Neuronal stem cell (in vitro differentiated cells): ENCODE measurements at places on chromosomes 5 and 9.

DNA sequence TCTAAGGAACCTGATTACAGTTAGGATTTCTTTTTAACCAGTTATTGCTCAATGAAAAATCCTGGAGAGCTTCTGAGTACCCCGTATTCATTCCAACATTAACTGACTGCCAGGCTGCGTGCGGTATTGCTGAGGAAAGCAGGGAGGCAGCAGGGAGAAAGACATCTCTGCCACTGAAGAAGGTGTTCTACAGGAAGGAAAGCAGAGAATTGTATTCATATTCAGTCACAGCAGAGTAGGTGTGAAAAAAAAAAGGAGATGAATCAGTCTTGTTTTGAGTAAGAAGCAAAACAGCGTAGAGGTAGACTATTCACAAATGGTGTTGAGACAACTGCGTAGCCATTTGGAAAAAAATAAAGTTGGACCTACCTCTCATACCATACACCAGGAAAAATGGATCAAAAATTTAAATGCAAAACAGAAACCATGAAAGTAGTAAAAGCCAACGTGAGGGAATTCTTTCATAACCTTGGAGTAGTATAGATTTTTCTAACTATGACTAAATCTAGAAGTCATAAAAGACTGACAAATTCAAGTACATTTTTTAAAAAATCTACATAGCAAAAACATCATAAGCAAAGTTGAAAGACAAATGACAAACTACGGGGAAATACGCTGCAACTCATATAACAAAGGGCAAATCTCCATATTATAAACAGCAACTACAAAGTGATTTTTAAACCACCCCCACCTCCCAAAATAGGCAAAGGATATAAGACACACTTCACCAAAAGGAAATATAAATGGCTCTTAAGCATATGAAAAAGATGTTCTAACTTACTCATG lies 9.9 kb upstream of the NR4A3 start:
- DNase-seq, result no peak

- no peak for DNase-seq
Observed at GRCh38 chr5:139952574-139952973, 90.5 kb downstream of the NRG2 start.

DNA sequence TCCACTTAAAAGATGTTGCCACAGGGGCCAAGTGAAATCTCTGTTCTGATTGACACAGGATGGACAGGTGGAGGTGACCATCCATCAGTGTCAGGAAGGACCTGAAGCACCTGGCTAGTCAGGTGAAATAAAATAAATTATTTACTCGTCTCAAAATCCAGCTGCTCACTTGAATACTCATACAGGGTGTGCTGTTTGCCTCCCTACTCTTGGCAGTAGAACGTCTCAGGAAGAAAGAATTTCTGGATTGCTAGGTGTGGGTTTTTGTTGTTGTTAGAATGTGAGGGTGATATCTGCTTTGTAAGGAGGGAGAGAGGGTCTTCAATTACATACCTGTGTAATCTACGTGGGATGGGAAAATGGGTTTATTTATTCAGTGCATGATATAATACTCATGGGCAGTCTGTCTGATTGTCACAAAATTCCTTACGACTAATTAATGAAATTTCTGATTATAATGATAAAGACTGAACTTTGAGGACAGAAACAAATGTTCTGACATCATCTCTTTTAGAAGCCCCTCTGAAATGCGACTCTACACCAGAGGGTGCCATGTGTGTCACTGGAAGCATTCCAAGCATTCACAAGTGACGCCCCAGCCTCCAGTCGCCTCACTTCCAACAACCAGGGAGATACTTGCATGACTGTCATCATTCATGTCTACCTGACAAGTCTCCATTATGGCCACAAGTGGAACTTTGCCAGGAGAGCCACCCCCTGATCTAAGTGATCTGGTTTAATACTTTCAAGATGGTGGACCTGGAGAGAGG lies 218.4 kb downstream of the GAPVD1 start:
- no peak for DNase-seq

GRCh38 chr9:128169925-128170324 lies 9.9 kb downstream of the BBLN start:
- no peak for DNase-seq

DNA sequence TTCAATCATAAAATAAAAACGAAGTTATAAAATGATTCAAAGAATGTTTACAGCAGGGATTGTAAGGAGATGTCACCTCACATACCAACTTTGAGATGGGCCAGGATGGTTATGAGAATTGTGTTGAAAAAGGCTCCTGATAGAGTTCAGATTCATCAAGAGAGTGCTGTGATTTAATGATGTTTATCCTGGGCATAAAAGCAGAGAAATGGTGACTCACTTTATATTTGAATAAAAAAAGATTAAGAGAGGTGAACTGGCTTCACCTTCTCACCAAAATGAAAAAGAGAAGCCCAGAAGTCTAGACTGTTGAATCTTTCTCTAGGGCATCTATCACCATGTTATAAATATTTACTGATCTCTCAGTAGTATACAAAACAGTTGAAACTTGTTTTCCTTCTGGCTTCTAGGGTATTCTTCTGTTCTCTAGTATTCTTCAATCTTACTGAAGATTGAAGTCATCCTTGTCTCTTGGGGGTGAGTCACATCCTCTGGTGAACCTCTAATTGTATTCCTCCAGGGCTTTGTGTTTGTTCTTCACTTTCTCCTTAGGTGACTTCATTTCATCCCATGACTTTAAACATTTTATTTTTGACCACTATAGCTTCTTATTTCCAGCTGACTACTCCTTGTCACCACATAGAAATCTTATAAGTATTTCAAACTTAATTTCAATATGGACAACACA lies 1237.3 kb upstream of the C9orf72 start:
- no peak for DNase-seq

- DNase-seq, result no peak
Observed at GRCh38 chr5:110376281-110376951, 350.1 kb downstream of the TMEM232 start.

DNA sequence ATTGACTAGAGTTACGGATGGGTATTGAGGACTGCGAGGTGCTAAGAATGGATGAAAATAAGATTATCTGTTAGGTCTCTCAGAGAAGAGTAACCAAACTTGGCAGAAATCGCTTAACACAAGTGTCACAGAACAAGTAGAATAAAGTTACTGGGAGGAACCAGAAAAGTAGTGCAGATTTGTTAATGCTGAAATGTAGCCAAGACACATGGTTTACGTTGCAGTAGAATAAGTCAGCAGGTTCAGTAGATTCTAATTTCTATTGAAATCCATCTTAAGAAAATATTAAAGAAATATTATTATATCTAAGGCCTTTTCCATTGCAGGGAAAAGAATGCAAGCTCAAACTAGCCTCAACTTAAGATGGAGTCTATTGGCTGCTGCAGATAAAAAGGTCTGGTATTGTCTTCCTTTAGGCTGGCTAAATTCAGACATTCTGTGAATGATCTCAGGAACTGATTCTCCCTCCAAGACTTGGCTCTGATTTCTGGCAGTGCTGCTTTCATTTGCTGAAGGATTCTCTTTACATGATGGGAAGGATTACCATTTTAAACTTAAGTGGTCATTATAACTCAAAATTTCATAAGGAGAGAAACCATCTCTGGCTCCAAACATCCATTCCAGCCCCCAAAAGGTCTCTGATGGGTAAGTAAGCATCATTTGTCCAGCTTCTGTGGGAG lies 314.9 kb downstream of the MARCHF11 start:
- DNase-seq, result no peak

- DNase-seq, result no peak
Observed at GRCh38 chr9:113143432-113144227, 7.2 kb upstream of the SLC31A2 start.

GRCh38 chr9:6759185-6759977 lies 1.6 kb downstream of the KDM4C start:
- no peak for DNase-seq

DNA sequence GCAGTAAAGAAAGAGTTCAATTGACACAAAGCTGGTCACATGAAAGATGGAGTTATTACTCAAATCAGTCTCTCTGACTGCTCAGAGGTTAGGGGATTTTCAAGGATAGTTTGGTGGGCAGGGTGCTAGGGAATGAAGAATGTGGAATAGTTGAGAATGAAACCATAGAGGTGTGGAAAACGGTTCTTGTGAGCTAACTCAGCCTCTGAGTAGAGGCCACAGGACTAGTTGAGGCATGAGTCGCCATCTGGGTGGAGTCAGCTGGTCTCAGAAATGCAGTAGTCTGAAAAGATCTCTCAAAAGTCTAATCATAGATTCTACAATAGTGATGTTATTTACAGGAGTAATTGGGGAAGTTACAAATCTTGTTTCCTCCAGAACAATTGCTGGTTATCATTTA lies 178.9 kb upstream of the SPEF2 start:
- DNase-seq, result no peak

DNA sequence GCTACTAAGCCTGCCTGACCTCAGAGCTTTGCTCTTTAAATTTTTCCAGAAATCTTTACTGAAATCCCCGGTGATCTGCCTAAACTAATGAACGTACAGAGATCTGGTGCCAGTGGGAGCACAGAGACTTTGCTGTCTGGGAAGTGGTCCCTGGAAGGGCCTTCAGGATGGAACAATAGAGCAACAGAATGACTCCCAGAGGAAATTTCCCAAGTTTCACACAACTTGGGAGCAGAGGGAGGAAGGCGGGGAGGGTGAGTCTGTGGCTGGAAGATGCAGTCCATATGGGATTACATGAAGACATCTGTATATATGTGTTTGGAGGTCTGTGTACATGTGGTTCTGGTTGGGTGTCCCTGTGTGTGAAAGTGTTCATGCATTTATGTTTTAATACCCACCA lies 638.3 kb downstream of the CCDC171 start:
- DNase-seq, result no peak

GRCh38 chr5:98975223-98975622 lies 46.4 kb upstream of the CHD1 start:
- DNase-seq, result no peak

- no peak for DNase-seq
Observed at GRCh38 chr9:116623715-116624114, 63.4 kb upstream of the TRIM32 start.

DNA sequence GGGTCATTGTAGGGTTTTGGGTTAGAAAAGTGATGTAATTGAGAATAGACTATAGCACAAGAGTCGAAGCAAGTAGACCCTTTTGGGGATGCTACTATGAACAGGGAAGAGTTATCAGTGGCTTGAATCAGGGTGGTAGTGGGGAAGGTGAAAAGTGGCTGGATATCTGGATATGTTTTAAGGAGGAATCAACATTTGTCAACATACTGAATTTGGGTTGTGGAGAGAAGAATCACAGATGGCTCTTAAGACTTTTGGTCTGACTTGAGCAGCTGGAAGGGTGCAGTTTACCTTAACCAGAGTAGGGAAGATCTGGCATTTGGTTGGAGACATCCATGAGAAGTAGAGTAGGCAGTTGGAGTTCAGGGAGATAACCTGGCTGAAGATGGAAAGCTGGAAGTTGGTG lies 38.5 kb upstream of the FCHO2 start:
- DNase-seq, result no peak

DNA sequence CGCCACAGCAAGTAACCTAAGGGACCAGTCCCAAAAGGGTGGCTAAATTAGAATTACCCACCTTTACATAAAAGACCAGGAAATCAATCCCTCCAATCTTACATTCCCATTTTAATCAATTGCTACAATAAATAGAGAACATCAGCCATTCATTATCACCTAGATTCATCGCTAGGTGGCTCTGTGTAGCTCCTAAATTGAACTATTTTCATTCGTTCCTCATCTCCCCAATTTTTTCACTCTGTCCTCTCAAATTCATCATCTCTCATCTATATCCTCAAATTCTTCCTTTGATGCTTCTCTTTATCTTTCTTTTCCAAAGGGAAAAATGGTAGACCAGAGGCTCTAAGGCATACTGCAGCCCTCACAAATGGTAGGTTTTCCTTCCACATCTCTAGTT lies 108.2 kb upstream of the TNC start:
- DNase-seq, result no peak

DNA sequence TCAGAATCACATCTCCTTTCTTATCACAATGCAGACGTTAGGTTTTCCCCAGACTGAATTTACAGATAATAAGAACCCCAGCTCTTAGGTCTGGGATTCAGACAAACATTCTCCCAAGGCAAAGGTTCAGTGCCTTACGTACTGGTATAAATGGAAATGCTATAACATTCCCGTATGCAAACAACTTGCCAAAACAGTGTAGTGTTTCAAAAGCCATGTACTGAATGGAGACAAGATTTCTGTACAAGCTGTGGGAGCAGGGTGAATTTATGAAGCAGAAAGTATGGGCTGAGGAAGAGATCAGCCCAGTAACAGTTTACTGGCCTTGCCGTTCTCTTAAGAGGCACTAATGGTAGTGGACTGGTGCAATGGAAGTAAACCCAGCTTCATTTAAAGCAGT lies 225.5 kb upstream of the ZNF462 start:
- DNase-seq, result no peak

- no peak for DNase-seq
Observed at GRCh38 chr9:80448996-80449395, 877.2 kb downstream of the TLE4 start.

GRCh38 chr5:95102080-95102479 lies 182.8 kb downstream of the MCTP1 start:
- no peak for DNase-seq

- DNase-seq, result no peak
Observed at GRCh38 chr5:154461531-154461930, 15.7 kb downstream of the SAP30L start.

- no peak for DNase-seq
Observed at GRCh38 chr9:104319685-104320084, 184.4 kb upstream of the OR13F1 start.

DNA sequence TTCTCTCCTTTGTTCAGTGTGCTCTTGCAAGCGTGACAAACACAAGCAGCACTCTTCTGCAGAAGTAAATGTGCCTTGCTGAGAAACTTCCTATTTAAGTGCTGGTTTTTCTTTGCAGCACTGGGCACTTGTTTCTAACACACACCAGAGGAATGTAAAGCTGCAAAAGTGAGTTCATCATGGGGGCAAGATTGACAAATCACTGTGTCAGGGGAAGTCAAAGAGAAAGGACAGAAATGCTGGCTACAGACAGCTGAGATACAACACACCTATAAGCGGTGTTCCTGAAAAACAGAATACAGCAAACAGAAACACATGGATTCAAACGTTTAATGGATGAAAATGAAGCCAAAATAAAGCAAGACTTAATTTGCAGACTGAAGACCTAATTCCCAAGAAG lies 19.6 kb downstream of the ROR2 start:
- peak; percentile 14 for DNase-seq

DNA sequence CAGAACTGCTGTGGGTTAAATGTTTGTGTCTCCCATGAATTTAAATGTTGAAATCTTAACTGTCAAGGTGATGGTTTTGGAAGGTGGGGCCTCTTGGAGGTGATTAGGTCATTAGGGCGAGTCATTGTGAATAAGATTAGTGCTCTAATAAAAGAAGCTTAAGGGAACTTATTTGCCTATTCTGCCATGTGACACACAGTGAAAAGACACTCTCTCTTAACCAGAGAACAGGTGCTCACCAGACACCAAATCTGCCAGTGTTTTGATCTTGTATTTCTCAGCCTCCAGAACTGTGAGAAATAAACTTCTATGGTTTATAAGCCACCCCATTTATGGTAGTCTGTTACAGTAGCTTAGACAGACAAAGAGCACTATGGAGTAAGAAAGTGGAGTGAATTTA lies 117.9 kb upstream of the SV2C start:
- DNase-seq, result no peak

- peak; percentile 41 for DNase-seq
Observed at GRCh38 chr9:116149844-116150243, 3.7 kb upstream of the PAPPA start.

GRCh38 chr5:96896276-96896675 lies 20.0 kb downstream of the ERAP2 start:
- no peak for DNase-seq

GRCh38 chr5:179801304-179802206 lies 5.1 kb downstream of the MGAT4B start:
- DNase-seq, result no peak
